ENCODE measurements at places on chromosomes 12 and 14.
A peak's percentile ranks its signal among the peaks of the same experiment; 100 is the strongest.

DNA sequence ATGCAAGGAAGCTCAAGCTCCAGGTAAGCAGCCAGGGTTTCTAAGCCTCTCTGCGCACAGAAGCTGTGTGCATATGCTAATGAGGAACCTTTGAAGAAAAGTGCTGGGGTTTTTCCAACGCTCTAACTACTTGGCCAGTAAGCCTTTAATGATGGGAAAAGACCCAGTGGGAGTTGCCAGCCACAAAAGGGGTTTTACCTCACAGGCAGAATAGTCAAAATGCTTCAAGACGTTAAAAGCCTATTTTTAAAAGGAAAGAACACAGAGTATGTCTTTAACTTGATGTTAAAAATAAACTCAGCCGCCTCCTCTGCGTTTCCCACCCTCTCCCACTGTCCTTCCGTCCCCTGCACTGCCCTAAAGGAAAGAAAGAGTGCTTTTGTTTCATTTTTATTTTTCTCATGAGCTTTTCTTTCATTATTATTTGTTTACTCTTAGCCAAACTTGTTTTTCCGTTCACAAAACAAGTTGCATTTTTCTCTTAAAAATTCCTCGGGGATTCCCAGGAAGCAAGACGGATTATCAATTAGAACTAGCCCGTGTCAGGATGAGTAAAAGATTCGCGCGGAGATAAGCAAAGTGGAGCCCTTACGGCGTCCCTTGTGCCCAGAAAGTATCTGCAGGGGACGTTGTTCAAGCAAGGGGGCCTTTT lies 209.8 kb upstream of the NUDT4 start:
- DNase-seq: peak; percentile 9

DNA sequence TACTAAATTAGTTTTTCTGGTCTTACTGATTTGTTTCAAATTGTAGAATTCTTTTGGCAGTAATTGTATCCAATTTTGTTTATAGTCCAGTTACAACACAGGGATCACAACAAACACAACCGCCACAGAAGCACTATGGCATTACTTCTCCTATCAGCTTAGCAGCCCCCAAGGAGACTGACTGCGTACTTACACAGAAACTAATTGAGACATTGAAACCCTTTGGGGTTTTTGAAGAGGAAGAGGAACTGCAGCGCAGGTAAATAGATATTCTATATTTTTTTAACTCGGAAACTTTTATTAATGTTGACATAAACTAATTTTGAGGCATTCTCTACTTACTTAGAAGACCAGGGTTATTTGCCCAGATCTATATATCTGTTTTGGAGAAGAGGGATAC lies 17.8 kb downstream of the PAPOLA start:
- DNase-seq: no peak

- peak; percentile 47 for DNase-seq
These were observed 39.9 kb downstream of the DNAI7 start for GRCh38 chr12:25155022-25155576.

DNA sequence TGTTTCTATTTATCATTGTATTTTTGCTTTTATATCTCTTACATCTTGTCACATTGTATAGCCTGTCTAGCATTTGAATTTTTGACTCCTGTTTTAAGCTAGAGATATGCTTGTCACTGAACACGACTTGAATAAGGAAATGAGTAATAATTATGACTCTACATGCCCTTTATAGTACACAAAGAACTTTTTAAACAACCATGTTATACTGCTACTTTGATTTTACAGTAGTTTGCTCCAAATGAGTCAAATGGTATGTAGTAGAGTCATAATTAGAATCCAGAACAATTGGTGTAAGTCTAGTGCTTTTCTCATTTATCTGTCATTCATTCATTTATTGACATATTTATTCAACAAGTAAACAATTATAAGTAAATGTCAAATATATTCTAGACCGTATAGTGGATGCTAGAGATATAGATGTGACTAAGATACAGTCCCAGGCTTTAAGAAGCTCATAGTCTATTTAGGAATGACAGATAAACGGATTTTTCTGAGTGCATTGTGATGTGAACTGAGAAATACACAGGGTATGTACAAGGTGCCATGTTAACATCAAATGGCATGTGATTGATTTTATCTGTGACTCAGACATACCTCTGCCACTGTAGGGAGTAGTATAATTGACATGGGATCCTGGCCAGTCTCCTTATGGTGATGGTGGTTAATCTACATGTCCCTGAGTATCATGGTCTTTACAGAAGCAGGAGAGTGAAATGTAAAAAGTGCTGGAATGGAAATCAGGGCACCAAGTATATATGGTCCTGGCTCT lies 799.7 kb downstream of the DIO2 start:
- DNase-seq: no peak

- DNase-seq: no peak
These were observed 27.5 kb downstream of the CMKLR1 start for GRCh38 chr12:108311605-108312004.

GRCh38 chr14:77194706-77195105 lies 13.1 kb downstream of the TMEM63C start:
- DNase-seq: no peak

DNA sequence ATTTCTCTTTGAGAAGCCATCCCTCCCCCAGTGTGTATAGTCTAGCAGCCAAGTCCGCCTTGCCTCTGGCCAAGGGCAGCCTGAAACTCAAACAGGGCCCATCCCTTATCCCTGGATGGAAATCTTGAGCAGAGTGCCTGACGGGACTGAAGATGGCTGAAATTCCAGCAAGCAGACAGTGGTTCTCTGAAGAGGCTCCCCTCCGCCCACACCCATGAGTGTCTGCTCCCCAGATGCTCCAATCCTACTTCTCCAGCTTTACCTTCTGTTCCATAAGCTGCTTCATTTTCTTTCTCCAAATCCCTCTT lies 396.2 kb downstream of the NUAK1 start:
- DNase-seq: no peak

DNA sequence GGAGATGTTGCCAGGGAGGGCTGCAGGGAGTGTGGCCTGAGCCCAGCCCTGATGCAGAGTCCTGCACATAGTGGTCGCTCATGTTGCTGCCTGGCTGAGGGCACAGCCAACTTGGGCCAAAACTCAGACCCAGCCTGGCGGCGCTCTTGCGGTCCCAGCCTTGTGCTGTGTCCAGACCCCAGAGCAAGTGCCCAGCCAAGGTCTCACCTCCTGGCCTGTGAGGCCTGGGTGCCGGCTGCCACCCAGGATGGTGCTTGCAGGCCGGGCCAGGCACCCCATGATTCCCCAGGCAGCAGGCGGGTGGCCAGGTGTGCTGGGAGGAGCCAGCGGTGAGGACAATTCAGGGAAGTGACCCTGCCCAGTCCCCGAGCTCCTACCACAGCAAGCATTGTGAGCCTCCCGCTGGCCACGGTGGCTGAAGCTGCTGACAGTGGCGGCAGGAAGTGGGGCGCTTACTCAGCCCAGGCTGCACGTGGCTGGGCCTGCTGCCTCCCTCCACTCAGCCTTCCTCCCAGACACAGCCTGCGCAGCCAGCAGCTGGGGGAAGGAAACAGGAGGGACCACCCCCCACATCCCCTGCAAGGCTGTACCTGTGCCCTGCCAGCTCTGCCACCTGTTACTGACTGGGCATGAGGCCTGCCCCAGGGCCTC lies 17.7 kb upstream of the PGF start:
- DNase-seq: peak; percentile 30

GRCh38 chr12:127803545-127803944 lies 463.4 kb upstream of the TMEM132C start:
- no peak for DNase-seq

DNA sequence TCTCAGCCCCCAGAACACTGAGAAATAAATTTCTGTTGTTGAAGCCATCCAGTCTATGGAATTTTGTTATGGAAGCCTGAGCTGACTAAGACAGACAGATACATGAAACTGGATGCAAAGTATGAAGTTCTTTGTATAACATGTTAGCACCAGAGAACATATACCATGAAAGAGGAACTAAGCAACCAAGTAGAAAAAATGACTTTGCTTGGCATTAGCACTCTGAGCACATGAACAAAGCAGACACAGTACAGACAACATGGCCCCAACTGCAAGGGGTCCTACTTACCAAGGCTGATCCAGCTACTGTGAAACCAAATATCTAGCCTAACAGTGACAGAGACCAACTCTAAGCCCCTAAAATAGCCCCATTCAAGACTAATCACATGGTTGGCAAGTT lies 13.8 kb downstream of the EXOC5 start:
- DNase-seq: no peak

- no peak for DNase-seq
These were observed 103.6 kb downstream of the DAAM1 start for GRCh38 chr14:59292028-59292427.

- DNase-seq: no peak
These were observed 99.2 kb downstream of the EML1 start for GRCh38 chr14:99892406-99892805.

DNA sequence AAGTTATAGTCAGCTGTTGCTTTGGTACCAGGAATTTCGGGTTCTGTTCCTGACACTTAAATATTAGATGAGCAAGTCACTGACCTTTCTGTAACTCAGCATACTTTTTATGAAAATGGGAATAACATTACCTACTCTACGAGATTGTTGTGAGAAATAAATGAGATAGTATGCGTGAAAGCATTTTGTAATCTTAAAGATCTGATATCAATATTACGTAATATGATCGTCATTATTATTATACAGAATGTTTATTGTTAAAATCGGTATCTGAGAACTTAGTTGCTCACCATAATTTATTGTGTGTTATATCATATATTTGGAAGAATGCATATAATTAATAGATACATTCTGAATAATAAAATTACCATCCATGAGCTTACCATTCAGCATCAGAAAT lies 6.1 kb upstream of the NECAP1 start:
- DNase-seq: no peak

GRCh38 chr12:56034586-56035332 lies 7.0 kb upstream of the RPS26 start:
- DNase-seq: no peak

DNA sequence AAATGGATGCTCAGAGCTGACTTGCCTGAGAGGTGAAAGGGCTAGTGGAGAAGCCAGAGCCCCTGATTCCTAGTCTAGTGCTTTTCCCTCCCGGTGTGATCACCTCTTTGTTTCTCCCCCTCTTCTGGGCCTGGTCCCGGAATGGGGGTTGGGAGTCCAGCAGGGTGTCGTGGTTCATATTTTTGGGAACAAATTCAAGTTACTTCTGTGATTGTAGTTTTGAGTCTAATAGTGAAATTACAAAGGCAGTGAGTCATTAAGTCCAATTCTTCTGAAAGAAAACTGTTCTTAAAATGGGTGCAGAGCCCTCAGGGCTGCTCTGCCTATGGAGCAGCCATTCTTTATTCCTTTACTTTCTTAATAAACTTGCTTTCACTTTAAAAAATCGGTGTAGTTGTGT lies 7.6 kb downstream of the SUSD6 start:
- no peak for DNase-seq

- DNase-seq: no peak
These were observed 61.8 kb downstream of the GALNT16 start for GRCh38 chr14:69321601-69322330.

DNA sequence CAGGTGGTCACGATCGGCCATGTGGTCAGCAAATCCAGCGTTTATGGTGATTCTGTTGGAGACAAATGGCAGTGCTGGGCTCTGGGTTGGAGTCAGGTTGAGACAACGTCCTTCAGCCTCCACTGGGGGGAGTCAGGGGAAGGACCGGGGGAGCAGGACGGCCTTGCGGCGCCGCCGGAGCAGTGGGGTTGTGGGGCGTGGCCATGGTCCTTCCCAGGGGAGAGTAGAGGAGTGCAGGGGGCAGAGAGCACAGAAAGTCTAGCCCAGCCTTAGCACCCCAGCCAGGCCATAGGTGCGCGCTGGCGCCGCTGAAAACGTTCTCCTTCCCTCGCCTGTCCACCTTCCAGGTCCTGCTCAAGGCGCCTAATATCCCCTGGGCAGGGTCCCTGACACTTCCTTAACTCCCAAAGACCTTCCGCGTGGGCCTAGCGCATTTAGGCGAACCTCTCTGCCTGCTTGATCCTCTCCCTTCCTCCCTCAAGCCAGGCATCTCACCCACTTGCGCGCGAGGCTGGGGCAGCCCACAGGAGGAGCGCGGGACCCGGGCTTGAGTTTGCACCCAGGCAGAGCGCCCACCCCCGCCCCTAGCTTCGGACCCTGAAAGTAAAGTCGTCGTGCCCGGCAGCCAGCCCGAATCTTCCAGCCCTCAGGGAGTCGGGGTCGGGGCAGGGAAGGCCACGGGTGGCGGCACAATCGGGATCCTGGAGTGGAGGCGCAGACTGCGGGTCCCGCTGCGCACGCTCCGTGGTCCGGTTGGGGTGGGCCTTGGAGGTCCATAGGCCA lies 3.1 kb upstream of the KIF26A start:
- peak; percentile 21 for DNase-seq

DNA sequence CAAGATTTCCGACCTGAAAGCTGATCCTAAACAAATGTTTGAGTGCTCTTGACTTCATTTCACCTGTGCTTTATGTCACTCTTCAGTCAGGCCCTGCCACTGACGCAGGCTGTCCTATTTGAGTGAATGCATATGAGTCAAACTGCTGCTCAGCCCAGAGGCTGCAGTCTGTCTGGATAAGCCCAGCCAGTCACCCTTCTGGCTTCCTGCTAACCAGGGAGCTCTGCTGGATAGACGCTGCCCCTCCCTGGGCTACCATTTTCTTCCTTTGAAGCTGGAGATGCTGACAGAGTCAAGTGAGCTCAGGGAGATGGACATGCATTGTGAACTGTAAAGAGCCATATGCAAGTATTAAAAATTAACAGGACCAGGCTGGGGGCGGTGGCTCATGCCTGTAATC lies 5.1 kb upstream of the TUNAR start:
- no peak for DNase-seq

GRCh38 chr14:91229005-91229382 lies 15.5 kb downstream of the GPR68 start:
- no peak for DNase-seq

Data from activated CD4-positive, alpha-beta T cell treated with anti-CD3 and anti-CD28 coated beads, Interleukin-2, amount 50 U/mL, for 16 hours (primary cell).